Tongue (tissue), 3 donors: ENCODE measurements at places on chromosomes 7 and 10. TPM values are rescaled to one million over a fixed set of nuclear protein-coding genes. Genes with fewer than 3 reads are reported as not detected.
A peak's percentile ranks its signal among the peaks of the same experiment; 100 is the strongest.

SPAM1 gene
- total RNA-seq: not detected

DNA sequence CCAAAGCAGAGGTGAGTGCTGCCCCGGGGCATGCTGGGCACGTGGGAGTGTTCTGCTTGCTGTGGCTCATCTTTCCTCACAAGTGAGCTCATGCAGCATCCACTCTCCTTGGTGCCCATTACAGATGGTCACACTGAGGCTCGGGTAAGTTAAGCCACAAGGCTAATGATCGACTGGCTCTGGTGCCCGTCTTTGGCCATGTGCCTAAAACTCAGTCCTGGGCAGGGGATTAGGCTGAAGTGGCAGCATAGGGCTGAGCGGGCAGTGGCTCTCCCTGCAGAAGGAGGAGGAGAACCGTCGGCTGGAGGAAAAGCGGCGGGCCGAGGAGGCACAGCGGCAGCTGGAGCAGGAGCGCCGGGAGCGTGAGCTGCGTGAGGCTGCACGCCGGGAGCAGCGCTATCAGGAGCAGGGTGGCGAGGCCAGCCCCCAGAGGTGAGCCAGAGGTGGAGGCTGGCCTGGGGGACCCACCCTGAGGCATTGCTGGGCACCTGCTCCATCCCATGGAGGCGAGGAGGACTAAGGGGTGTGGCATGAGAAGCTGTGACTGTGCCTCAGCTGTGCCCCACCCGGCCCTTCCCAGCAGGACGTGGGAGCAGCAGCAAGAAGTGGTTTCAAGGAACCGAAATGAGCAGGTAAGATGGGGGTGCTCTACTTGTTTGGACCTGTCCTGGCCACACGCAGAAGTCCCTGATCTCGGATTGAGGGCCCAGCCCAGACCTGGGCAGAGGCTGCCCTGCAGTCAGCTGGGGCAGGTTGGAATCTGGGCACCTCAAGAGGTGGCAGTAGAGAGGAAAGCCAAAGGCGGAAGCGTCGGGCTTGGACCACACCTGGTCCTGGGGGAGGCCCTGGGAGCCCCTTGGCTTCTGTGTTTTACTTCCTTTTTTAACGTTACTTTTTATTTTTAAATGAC lies 7.3 kb downstream of the PGAM2 start:
- no peak for DNase-seq

DNA sequence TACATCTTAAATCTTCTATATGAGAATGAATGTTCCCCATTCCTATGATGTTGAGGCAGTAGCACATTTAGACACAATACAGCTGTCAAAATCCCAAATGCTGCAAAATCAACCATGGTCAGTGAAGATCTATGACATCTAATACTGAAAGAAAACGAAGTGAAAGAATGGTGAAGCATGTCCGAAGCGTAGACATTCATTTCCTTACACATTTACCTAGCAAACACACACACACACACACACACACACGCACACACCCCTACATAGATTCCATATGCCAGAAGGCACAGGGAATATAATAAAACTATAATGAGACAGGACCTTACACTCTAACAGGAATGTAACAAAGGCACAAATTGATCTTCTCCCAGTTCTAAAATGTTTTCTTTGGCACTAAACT lies 32.5 kb downstream of the CCDC6 start:
- no peak for DNase-seq

GRCh38 chr7:130352194-130353074 lies 7.8 kb downstream of the CPA5 start:
- peak; percentile 46 for DNase-seq

GRCh38 chr10:98267069-98267893 lies 713 bp downstream of the LOXL4 start:
- DNase-seq: no peak

GRCh38 chr7:99155211-99155610 lies 11.3 kb upstream of the SMURF1 start:
- no peak for DNase-seq

DNA2 gene
- total RNA-seq: 12.0 TPM

SLC16A9 gene
- 9.5 TPM for total RNA-seq

DNA sequence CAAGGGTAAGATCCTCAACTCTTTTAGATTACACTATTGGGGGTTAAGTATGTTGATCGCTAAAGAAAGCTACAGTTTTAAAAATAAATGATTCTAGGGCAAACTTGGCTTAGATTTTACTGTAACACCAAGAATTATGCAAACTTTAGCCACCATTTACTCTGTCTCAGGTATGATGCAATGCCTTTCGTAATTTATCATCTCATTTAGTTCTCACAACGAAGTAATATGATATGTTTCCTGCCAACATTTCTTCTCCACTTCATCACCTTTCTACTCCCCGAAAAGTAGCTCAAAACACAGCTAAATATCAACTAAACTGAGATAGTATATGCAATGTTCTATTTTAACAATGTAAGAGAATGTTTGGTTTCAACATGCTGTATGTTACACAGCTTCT lies 21.1 kb downstream of the FAM133B start:
- no peak for DNase-seq

CPXM2 gene
- total RNA-seq: 7.8 TPM

PTF1A gene
- not detected for total RNA-seq

DNA sequence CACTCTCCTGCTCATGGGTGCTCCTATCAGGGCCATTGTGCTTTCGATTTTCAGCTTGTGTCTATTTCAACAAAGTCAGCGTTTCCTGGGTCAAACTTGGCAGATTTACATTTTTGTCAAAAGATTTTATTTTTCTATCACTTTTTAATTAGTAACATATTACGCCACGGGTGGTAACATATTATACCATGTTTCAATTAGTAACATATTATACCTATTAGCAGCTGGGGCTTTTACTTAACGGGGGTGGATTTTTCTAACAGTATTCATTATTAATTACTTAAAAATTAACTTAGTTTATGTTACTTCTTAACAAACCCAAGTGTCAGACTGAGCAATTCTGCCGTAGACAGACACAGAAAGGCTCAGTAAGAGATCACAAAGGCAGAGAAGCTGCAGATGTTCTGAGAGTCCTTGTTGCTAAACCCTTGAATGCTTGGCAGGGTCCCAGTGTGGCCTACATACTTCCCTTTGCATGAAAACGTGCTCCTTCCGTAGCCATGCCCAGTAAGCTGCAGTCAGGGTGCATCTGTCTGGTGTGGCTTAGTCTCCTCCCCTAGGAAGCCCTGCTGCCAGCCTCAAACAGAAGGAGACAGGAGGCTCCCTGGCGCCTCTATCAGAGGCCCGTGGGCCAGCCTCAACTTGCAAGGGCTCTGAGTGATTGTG lies 263.1 kb upstream of the CXCL12 start:
- peak; percentile 84 for DNase-seq

- DNase-seq: no peak
Observed at GRCh38 chr10:84497978-84498377, 169.6 kb downstream of the CCSER2 start.

ATE1 gene
- total RNA-seq: 83.1 TPM

GRCh38 chr10:57864765-57865680 lies 402.7 kb downstream of the IPMK start:
- DNase-seq: peak; percentile 2

DNA sequence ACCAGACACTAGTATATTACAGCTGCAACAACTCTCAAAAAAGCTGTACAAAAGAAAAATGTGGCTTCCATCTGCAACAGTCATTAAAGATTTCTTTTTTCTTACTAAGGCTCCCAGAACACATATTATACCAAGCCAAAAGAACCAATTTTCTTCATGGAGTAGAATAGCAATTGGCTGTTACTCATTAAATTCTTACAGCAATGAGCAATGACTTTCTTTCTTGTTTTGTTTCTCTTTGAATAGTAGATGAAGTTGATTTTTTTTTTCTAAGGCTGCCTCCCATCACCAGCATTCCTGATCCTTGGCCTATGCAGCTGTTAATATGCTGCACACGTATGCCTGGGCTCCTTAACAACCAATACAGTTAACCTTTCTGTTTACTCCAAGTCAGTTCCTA lies 36.6 kb upstream of the SPOCK2 start:
- peak; percentile 69 for DNase-seq
